ENCODE measurements at places on chromosomes 13 and 19. TPM values are rescaled to one million over a fixed set of nuclear protein-coding genes. Genes with fewer than 3 reads are reported as not detected.
A peak's percentile ranks its signal among the peaks of the same experiment; 100 is the strongest.

DNA sequence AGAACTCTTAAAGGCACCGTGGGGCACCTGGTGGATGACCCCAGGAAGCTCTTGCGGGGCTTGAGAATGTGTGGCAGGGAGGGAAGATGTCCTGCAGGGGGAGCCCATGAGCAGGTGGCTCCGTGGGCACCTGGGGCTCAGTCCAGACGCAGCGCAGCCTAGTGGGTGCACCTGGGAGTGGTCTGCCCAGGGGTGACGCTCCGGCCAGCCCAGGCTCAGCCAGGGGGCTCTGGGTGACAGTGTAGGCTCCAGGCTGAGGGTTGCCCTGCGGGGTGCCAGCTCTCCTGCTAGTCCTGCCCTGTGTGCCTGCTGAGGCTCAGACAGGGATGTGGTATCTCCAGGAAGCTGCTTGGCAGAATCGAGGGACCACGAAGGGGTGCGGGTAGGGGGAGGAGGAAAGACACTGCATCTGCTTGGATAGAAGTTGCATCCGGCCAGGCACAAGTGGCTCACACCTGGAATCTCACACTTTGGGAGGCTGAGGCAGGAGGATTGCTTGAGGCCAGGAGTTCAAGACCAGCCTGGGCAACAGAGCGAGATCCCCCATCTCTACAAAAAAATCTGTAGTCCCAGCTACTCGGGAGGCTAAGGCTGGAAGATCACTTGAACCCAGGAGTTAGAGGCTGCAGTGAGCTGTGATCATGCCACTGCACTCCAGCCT, 15.0 kb upstream of the PGLS start:
- DNase-seq: peak; percentile 59

GRCh38 chr13:31629085-31629780, 110.1 kb upstream of the RXFP2 start:
- peak; percentile 71 for DNase-seq

DNA sequence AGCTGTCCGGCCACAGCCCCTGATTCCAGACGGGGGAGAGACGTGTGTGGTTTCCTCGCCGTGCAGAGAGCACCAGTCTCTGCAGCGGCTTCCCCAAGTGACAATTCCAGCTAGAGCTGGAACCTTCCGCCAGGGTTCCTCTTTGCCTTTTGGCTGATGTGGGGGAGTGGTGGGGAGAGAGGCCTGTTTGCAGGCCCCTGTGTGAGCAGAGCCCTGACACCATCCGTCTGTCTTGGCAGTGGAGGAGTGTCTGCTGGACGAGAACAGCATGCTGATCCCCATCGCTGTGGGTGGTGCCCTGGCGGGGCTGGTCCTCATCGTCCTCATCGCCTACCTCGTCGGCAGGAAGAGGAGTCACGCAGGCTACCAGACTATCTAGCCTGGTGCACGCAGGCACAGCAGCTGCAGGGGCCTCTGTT, 25.0 kb downstream of the LAMP1 start:
- DNase-seq: no peak

DNA sequence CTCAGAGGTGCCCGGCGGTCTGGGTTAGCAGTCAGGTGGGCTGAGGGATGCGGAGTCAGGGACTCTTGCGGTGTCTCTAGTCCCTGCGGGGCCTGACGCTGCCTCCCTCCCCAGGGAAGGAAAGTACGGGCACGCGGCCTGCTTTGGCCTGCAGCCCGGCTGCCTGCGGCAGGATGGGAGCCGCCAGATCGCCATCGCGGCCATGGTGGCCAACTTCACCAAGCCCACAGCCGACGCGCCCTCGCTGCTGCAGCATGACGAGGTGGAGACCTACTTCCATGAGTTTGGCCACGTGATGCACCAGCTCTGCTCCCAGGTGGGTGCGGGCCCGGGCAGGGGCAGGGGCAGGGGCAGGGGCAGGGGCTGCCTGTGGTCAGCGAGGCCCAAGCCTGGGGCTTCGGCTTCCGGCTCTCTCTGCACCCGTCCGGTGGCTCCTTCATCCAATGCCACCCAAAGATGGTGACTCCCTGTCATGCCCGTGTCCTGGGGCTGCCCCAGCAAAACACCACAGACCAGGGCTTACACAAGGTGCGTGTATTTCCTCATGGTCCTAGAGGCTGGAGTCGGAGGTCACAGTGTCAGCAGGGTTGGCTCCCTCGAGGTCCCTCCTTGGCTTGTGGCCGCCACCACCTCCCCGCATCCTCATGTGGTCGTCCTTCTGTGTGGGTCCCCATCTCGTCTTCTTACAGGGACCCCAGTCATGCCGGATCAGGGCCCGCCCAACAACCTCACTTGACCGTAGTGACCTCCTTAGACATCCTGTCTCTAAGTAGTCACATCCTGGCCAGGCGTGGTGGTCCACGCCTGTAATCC, 11.3 kb upstream of the ZNF554 start:
- DNase-seq: no peak

DNA sequence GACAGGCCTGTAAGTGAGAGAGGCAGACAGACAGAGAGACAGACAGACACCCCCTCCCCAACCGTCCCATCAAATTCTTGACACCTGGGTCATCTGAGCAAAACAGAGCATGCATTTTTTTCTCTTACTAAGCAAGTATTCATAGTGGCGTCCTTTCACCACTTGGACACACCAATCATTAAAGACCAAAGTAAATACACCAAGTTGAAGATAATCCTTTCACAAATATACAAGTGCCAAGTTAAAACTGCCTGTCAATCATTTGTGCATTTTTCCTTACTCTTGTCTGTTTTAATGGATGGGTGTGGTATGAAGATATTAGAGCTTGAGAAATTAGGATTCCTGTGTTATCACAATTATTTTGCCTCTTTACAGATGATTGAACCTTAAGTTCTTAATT, 337.3 kb downstream of the ATP8A2 start:
- no peak for DNase-seq

DNA sequence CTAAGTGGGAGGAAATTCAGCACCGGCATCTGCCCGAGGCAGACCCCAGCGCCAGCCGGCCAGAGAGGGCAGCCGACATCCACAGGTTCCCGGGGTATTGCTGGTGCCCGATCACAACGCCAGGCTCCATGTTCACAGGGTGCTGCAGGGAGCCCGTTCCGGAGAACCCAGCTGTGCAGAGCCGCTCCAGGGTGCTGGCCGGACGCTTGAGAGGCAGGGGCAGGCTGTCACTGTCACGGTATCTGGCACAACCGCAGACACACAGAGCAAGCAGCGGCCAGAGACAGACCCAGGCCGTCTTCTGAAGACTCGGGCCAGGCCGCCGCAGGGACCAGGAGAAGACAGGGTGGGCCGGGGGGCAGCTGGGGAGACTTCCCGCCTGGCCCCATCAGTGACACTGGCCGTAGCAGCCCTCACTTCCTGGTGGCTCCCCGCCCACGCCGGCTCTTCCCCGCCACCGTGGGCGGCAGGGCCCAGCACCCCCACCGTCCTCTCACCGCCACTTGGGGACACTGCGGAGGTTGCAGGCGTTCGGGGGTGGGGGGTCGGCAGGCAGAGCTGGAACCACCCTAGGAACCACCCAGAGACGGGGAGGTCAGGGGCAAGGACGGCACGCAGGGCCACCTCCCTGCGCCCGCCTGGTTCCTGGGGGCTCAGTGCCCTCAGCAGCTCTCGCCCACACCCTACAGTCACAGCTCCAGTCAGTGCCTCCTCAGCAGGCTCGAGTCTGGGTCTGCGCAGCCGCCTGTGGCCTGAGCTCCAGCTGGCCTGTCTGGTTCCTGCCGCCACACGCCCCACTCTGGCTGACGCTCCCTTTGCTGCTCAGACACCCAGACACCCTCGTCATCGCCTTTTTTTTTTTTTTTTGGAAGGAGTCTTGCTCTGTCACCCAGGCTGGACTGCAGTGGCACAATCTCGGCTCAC, 3.8 kb downstream of the RNF126 start:
- DNase-seq: peak; percentile 47

- no peak for DNase-seq
Observed at GRCh38 chr19:57031106-57031505, 88.7 kb upstream of the USP29 start.

DNA sequence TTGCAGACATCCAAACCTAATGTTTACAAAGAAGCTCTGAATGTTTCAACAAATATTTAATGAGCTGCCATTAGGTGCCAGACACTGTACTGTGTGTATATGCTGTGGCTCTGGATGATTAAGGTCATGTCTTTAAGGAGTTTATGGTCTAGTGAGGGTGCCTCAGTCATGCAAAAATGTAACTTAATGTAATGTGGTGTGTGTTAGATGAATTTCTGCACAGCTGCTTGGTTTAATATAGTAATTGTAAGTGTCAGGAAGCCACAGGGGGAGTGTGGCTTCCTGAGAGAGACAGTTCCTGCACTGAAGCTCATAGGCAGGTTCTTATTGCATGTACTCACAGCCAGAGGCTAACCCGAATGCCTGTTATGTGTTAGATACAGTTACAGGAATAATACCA, 43.3 kb downstream of the SPATA13 start:
- no peak for DNase-seq

GRCh38 chr19:13981988-13982501, 24.1 kb downstream of the RFX1 start:
- no peak for DNase-seq

- DNase-seq: no peak
Observed at GRCh38 chr19:38742906-38743305, 1.4 kb downstream of the CAPN12 start.

- peak; percentile 53 for DNase-seq
Observed at GRCh38 chr13:50126263-50126992, 111.2 kb downstream of the KCNRG start.

- DNase-seq: no peak
Observed at GRCh38 chr13:20860844-20861243, 41.7 kb downstream of the XPO4 start.

The LILRB4 gene
- not detected for total RNA-seq

The GJB6 gene
- not detected for total RNA-seq

The SIAH3 gene
- not detected for total RNA-seq

The PDE4C gene
- total RNA-seq: not detected

The CEACAM4 gene
- total RNA-seq: not detected

The PRX gene
- 10.2 TPM for total RNA-seq
